ENCODE measurements at places on chromosomes 1 and 21. TPM values are rescaled to one million over a fixed set of nuclear protein-coding genes. Genes with fewer than 3 reads are reported as not detected.
A peak's percentile ranks its signal among the peaks of the same experiment; 100 is the strongest.

PPFIA4 gene
- 18.9 TPM for total RNA-seq

FOXD2 gene
- total RNA-seq: 2.6 TPM

DNA sequence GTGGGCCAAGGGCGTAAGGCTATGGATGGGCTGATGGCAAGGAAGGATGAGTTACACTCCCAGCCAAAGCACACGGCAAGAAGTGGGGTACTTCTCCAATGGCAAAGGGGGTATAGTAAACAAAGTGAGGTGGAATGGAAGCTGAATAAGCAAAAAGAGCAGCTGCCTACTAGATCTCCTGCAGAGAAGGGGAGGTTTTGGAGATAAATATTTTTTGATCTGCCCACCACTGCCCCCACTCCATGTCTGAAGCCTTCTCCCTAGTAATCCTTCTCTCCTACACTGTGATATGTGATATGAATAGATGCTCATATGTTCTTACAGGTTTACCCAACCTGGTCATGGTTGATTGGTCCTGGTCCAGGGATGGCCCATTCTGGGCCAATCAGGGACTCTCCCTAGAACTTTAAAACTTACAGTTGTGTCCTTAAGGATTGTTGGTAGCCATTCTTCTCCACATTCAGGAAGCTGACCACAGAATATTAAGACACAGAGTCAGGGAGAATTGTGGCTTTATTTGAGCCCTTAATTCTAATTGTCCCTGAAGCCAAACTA, 436.8 kb downstream of the OMA1 start:
- DNase-seq: no peak

DNA sequence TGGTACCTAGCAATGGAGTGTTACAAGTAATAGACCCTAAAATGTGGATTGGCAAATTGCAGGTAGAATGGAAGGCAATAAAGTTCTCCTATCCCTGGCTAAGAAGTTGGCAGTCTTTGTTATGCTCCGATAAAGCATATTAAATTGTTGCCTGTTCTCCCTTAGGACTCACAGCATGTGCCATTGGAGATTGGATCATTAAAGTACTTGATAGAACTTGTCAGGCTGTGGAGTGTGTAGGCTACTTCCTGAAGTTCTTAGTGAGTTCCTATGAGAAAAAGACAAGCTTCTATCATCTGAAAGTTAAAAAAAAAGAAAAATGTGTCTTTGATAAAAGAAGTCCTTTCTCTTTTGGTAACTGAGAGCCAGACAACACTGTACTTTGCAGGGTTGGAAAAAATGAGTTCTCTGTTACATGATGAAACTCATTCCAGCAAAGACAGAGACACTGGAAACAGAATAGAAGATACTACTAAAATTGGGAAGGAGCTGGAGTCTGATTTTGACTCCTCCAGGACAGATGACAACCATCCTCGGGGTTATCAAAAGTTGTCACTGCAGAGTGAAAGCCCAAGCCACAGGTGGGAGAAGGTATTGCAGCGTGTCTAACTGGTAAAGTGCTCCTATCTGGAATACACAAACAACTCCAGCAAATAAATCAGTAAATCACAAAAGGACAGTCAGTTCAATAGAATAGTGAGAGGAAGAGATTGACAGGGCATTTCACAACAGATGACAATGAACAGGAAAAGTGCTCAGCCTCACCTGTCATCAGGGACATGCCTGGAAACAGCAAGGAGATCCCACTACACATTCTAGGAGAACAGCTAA, 87.5 kb upstream of the WDR26 start:
- DNase-seq: peak; percentile 16

DNA sequence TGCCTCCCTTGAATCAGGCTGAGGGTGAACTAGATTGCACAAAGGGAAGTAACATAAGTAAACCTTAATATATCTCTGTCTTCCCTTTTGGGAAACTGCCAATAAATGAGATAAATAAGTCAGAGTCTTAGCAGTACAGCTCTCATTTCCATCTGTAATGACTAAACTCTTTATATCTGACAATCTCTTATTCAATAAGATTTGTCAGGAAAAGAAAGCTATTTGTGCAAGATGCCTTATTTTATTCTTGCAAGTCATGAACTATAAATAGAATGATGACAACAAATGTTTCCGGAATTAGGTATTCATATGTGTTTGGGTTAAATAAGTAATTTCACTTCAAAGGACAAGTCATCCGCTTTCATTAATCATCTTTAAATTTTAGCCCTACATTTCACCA, 229.2 kb downstream of the PTGER3 start:
- no peak for DNase-seq
